ENCODE measurements at places on chromosomes 3 and 15.

DNA sequence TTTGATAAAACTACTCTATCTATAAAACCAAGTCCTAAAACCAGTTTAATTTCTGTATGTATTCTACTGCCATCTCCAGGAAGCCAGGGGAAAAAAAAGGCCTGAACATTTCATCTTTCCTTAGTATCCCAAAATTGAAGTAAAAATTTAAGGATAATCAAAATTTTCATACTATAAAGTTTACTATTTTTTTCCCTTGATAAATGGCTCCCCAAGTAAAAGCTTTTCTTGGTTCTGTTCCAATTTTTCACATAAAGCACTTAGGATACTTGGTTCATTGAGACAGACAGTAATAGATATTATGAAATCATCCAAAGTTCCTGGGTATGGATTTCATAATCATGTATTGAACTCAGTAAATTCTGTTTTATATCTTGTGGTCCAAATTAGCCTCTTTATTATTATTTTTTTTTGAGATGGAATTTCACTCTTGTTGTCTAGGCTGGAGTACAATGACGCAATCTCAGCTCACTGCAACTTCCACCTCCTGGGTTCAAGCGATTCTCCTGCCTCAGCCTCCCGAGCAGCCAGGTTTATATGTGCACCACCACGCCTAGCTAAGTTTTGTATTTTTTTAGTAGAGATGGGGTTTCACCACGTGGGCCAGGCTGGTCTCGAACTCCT, 34.5 kb downstream of the ICE2 start:
- DNase-seq: no peak

DNA sequence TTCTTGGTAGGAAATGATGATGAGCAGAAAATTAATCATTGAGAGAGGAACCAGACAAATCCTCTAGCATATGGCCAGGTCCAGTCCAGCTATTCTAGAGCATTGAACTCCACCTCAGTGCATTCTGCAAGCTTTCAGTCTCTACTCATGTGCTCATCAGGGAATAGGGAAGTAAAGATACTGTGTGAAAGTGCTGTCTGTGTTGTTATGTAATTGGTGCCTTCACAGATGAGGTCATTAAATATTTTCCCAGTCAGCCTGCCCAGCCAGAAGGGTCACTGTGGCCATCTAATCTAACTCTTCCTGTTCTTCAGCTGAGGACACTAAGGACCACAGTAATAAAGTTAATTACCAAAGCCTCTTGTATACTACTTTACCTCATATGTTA, 28.2 kb downstream of the C3orf62 start:
- DNase-seq: no peak

DNA sequence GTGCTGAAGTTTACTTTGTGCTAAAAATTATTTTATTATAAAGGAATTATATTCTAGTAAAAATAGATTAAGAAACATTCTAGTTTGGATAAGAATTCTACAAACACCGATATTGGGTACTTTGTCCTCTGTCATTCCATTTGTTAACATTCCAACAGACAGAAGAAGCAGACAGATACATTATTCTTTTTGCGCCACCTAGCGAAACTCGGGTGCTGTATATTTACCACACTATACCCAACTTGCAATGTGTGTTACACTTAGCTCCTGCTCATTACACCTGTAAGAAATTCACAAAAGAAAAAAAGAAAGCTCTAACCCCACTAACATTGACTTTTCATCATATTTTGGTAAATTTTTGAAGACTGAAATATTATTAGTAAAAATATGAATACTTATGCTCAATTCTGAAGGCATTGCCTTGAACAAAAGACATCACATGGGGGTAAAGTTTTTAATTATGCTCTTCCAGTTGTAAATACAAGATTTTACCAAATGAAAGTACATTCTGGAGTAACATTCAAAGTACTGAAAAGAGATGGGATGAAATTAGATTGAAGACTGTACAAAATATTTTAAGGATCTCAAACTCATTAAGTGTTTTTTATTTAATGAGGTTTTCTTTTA, 136.5 kb upstream of the MLF1 start:
- no peak for DNase-seq

DNA sequence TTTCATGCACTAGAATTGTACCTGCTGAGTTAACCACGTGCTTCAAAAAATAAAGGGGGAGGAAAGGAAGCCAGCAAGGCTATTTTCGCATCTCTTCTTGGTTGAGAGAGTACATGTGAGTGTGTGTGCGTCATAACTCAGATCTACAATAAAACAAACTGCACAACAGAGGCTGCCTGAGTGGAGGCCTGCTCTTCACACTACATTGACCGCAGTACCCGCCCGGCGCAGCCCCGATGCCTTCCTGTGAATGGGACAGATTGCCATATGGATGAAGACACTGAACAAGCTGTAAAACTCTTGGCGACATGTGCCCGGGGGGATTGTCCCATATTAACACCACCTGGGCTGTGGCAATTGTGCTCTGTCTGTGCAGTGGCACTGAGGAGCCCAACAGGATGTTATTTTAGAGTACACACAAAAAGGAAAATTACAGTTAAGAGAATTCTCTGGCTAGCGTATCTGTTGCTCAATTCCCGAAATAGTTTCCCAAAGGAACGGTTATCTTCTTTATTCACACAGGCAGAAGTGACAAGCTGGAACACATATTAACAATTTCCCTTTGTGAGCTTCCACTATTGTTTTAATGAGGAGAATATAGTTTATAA, 551.5 kb downstream of the FOXP1 start:
- DNase-seq: peak; percentile 93

- no peak for DNase-seq
These were observed 43.8 kb upstream of the SLC25A26 start for GRCh38 chr3:66177026-66177425.

GRCh38 chr3:52771334-52771681, 568 bp upstream of the NEK4 start:
- no peak for DNase-seq

DNA sequence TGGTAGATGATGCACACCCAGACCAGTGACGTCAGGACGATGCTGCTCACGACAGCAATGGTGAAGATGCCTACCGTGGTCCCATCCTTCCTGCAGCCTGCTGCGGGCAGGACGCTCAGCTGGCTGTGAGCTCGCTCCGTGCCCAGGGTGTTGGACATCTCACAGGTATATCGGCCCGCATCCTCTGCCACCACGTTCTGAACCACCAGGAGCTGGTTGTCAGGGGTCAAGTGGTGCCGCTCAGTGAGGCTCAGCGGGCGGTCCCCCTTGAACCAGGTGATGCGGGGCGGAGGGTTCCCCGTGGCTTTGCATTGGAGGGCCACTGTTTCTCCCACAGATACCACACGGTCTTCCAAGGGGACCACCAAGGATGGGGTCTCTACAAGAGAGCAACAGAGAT, 117.8 kb downstream of the LRIG1 start:
- no peak for DNase-seq

- DNase-seq: no peak
These were observed 345.2 kb downstream of the VPS13C start for GRCh38 chr15:61715082-61715481.

DNA sequence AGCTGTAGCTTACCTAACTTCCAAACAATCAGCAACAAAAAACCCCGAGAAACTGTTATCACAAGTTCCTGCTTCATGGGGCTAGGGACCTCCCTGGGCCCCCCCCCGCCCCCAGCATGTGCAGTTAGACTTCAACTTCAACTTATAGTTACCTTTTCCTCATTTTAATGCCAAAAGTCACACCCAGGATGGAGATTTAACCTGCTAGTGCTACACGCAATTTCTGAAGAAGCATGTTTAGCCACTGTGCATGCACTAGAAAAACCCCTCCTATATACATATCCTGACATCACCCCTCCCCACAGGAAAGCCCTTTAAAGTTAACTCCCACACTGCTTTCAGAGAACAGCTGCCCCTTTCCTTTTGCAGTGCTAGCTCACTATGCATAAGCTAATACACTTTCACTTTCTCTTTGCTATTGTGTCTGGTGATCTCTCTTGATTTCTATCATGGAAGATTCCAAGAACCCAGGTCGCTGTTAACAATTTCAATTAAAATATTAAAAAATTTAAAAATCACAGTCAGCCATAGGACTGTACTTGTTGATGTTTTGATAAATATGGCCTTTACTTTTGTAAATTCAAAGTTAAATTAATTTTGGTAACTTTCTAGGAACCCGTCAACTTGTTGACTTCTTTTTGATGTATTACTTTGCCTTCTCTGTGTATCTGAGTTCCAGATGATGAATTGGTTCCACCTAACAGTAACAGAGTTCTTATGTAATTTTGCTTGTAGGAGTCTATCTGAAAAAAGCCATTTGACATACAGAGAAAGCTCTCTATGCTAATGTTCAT, 75.2 kb upstream of the ACAD9 start:
- DNase-seq: no peak

- no peak for DNase-seq
These were observed 125.5 kb downstream of the MITF start for GRCh38 chr3:69864766-69865165.

- DNase-seq: no peak
These were observed 104.0 kb downstream of the ABHD5 start for GRCh38 chr3:43794776-43795175.
